GM19239 (cell line): ENCODE measurements at places on chromosomes 11 and 22.

DNA sequence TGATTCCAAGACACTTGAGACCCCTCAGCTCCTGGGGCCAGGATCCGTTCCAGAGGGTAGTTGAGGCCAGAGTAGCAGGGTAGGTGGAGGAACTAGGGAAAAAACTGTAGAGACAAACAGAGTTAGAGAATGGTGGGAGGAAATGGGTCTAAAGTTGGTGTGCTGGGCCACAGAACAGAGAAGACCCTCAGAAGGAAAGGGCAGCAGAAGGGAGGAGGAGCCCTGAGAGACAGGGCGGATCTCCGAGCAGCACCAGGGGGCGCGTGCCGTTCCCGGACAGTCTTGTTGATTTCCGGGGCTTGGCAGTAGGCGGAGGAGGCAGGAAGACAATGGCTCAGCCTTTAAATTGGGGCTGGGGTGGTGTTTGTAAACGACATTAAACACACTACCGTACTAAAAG is 2.4 kb upstream of the CECR2 start:
- no peak for DNase-seq

DNA sequence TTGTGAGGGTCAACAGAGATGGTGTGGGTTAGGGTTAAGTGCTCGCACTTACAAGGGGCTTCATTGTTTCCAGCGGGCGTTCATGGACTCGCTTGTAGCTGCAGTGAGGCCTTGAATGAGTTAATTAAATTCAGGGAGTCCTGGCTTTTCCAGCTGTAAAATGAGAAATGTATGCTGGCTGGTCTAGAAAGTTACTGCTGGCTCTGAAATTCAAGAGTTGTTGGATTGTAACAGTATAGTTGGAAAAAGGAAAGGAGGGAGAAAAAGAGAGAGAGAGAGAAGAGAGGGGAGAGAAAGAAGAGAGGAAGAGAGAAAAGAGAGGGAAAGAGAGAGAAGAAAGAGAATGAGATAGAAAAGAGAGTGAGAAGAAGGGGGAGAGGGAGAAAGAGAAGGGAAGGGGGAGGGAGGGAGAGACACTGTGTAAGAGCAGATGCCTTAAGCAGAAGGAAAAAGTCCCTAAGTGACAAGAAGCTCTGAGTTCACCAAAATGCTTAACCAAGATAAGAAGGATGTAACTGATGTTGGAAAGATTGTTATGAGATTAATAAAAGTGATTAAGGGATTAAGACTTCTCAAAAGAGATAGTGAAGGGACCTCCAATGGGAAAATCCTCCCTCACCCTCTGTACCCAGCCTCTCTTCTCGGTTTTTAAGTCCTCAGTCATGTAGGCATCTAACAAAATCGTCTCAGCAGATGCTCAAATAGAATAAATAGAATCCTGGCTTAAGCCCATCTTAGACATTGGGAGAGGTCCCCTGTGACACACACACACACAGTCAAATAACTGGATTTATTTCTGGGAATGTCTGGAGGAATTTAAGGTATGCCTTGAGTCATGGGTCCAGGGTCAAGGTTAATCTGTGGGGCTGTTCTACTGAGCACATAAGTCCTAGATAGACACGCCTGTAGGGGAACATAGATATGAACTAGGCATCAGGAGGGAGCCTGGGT is 477.9 kb downstream of the MIAT start:
- no peak for DNase-seq

DNA sequence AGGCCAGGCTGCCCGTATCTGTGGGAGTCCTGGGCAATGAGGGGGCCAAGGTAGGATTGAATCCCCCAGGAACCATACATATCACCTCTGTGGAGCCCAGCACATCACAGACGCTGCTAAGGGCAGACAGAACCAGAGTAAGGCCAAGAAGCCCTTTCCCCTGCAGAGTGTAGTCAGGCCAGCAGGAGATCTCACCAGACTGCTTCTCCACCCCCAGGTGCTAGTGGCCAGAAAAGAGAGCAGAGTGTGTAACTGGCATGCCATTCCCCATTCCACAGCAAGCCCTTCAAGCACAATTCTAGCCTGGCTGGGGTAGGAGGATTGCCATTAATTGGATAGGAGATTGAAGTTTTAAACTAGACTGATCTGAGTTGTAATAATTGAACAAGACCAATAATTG is 28.0 kb upstream of the FCHSD2 start:
- DNase-seq, result no peak

GRCh38 chr11:111797145-111797581 is 31.0 kb upstream of the PPP2R1B start:
- no peak for DNase-seq

DNA sequence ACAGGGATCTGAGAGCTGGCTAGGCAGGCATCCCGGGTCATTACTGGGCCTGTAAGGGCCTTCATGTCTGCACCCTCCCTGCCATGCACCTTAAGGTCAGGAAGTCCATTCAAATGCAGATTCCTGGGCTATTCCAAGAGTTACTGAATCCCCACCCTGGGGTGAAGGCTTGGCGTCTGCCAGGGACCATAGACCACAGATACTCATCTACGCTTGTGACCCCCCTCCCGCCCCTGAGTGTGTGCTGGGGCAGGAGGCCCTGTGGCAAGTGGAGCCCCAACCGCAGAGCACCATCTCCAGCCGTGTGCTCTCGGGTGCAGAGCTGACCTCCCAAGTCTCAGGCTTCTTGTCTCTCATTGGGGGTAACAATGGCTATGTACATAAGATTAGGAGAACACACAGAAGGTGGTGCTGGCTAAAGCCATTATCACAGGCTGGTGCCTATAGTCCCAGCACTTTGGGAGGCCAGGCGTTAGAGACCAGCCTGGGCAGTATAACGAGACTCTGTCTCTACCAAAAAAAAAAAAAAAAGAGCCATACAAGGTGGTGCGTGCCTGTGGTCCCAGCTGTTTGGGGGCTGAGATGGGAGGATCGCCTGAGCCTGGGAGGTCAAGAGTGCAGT is 19.1 kb upstream of the KCNQ1OT1 start:
- no peak for DNase-seq
